ENCODE measurements at places on chromosomes 11 and 22.

DNA sequence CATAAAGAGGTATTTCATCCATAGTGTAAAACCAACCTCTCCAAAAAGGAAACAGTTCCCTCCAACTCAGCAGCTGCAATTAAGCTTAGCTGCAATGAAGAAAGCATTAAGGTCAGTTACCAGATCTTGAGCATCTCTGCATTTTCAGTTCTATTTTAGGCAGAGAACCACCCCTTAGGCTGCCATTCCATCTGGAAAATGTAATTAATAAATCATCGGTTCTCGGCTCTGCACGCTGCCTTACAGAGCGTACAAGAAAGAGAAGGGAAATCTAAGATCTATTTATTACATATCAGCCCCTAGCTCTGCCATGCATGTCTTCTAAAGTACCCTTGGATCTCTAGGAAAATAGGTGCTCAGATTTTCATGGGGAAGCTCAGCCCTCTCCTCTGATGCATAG lies 71.5 kb downstream of the RCN1 start:
- DNase-seq = no peak

- DNase-seq = no peak
Measured at GRCh38 chr22:28838971-28839370, 38.6 kb upstream of the XBP1 start.

DNA sequence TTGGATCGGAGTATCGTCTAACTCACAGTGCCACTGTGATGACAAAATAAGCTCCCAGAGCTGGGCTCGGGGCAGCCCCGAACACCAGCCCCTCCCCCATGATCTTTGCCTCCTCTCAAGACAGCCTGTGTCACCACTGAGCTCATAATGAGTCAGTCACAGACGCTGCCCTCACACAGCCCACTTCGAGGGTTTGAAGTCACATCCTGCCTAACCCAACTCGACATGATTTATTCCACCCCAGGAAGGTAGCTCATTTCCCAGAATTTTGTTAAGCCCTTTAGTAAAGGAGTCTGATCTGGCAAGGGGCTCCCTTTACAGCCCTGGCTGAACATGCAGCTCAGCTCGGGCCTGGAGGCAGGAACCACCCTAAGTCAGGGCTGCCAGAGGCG lies 22.8 kb downstream of the MYH9 start:
- DNase-seq = peak; percentile 93

DNA sequence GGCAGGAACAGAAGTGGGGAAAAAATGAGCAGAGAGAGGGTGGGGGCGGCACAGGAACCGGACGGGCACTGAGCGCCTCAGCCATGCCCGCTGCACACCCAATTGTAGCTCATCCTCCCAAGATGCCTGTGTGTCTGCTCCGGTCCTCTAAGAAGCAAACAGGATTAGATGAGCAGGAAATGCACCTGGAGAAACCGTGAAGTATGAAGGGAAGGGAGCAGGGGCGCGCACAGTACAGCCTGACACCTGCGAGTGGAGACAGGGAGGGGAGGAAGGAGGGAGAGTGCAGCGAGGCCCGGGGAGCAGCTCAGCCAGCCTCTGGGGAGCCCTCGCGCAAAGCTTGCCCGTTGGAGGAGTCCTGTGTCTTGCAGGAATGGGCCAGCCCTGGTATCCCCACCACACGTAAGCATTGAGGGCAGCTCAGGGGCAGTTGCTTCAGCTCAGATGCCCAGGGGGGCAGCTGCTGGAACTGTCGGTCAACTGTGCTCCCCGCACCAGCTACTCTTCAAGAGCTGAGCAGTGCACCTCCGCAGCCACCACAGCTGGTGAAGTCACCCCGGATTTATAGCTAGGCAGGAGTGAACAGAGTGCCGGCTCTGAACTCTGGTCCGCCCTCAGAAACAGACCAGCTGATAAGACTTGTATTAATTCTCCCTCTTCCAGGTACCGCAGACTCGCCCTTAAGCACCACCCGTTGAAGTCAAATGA lies 7.0 kb downstream of the DNAJB13 start:
- DNase-seq = no peak

GRCh38 chr11:47485107-47485506 lies 36.2 kb upstream of the RAPSN start:
- no peak for DNase-seq
